ENCODE measurements at places on chromosomes 3 and 15.

DNA sequence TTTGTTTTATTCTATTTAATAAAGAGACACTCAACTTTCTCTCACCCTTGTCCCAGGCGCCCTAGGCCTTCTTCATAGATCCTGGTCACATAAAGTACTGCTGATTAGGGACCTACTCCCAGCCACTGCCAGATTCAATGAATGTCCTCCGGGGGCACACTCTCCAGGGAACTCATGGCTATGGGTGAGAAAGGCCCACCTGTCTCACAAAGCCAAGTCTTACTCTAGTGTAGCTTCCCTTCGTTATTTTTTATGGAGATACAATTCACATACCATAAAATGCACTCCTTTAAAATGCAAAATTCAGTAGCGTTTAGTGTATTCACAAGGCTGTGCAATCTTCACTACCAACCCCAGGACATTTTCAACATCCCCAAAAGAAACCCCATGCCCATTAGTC is 87.8 kb downstream of the ADCY5 start:
- DNase-seq, result no peak

GRCh38 chr15:72155003-72155621 is 36.9 kb downstream of the SENP8 start:
- no peak for DNase-seq

- no peak for DNase-seq
These were observed 4.3 kb downstream of the SLC25A38 start for GRCh38 chr3:39387411-39387975.

DNA sequence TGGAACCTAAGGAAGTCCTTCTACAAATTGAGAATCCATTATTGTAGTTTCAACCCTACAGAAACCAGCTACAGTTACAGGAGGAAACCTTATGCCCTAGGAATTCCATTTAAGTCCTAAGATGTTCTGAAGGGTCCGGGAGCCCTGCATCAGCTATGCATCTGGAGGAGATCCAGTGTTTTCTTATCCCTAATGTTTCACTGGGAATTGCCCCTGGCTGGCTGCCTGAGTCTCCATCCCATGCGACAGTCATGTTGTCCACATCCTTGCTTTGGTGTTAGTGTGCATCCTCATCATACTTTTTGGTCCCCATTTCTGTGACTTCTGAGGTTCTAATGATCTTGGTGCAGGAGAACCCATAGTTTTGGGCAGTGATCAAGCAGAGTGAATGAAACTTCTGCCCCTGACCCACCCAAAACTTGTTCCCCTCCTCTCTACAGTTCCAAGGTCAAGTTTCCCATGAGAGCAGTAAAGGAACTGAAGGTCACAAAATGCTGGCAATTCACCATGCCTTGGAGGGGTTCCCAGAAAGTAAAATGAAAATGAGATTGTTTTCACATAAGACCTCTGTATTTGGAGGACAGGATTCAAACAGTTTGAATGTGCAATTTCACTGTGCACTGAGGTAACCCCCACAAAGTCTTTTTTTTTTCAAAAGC is 121.9 kb upstream of the PHLDB2 start:
- no peak for DNase-seq

DNA sequence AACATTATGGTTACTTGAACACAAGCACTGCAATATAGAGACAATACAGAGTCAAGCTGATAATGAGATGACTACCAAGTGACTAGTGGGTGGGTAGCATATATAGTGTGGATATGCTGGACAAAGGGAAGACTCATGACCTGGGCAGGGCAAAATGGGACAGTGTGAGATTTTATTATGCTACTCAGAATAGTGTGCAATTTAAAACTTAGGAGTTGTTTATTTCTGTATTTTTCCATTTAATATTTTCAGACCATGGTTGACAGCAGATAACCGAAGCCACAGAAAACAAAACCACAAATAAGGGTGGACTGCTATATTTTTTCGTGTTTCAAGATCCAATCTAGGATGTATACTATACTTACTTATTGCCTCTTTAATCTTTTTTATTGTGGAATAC is 19.6 kb downstream of the GALK2 start:
- DNase-seq, result no peak

DNA sequence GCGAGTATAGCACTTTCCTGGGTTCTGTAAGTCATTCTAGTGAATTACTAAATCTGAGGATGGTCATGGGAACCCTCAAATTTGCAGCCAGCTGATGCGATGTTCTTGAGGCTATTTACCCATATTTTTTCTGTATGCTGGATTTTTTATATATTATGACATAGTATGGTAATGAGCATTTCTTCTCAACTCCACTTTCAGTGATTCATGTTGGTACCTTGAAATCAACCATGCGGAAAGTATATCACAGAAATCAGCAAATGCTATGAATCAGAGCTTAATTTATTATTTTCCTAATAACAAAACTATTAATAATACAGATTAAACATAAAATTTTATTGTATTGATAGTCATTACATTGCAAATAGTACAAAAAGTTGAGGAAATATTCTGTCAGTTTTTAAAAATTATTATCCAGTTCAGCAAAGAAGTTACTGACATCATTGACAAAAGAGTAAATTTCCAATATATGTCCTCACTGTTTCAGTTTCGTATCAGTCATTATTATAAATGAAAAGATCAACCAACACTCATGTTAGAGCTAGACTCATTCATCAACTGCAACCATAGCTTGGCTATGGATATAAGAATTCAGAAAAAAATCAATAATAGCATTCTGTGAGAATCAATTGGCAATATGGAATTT is 164.3 kb upstream of the SETMAR start:
- no peak for DNase-seq

DNA sequence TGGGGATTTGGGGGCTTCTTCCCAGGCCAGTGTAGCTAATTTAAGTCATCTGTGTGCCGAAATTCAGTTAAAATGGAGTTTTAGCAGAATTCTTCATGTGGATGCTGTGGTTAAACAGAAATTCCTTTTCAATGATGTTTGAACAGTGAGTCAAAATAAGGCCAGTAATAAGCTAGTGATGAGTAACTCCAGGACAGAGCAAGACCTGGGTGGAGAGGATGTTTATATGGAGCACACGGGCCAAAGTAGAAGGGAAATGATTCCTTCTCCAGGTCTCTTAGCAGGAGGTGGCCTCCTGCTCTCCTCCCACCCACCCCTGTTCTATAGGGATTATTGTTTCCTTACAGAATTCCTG is 31.9 kb upstream of the UACA start:
- DNase-seq, result no peak

DNA sequence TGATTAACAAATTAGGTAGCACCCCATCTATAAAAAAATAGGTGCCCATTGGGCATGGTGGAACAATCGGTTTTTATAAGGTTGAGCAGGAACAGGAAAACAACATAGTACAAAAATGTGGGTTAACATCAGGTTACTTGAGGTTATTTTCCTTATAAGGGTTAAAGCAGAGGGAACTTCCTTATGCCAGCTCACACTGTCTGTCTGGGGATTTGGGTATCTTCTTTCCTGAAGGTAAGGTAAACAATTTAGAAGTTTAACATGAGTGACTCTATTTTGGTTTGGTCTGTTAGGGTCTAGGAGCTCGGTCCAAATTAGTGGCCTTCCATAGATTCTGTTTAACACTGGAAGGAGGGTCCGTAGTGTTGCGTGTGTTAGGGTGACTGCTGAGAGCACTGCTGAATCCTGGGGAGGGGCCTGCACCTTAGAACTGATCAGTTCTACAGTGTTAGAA is 14.7 kb downstream of the CHD2 start:
- no peak for DNase-seq

GRCh38 chr3:153829606-153830170 is 291.5 kb upstream of the ARHGEF26 start:
- no peak for DNase-seq

DNA sequence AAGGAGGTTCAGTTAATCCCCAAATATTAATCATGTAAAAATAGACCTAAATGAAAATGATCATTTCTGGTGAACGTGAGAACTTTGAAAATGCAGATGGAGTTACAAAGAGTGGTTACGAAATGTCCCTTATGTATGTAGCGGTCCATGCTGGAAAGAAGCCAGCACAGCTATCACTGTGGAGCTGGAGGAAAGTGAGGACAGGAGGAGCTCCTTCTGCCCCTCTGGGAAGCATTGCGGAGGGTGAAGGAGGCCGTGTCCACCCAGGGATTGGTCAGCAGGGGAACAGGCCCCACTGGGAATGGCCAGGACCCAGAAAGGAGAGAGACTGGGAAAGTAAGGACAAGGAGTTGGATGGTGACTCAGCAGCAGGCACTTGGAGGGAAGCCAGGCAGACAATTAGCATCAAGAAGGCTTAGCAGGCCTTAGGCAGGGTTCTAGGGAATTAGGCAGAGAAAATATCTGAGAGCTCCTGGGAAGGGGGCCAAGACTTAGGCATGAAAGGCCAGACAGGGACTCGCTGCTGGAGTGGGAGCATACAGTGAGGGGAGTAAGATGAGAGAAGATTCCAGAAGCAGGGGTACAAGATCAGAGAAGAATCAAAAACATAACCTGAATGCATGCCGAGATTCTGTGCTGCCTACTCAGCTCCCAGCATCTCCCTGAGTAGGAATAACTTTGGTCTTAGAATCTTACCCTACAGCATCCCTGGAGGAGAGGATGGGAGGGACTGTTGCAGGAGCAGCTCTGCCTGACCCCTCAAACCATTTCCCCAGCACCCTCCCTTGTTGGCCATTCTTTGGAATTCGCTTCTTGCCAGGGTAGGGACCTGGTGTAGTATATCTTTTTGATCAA is 171.0 kb upstream of the UMPS start:
- DNase-seq, result no peak

DNA sequence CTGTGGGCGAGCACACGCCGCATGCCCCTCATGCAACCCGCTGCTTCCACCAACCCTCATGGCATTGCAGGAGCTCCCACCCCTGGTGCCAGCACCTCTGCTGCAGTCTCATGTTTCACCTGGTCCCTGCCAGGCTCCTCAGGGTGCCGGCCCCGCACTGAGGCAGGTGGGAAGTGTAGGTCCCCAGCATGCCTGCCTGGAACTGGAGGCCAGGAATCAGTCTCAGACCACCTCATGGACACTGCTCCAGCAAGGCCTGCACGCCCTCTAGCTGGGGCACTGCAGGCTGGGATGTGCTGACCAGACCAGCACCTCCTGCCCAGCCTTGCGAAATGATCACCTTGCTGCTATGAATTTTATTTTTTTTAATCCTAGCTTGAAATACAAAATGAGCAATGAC is 39.1 kb downstream of the OCA2 start:
- no peak for DNase-seq

DNA sequence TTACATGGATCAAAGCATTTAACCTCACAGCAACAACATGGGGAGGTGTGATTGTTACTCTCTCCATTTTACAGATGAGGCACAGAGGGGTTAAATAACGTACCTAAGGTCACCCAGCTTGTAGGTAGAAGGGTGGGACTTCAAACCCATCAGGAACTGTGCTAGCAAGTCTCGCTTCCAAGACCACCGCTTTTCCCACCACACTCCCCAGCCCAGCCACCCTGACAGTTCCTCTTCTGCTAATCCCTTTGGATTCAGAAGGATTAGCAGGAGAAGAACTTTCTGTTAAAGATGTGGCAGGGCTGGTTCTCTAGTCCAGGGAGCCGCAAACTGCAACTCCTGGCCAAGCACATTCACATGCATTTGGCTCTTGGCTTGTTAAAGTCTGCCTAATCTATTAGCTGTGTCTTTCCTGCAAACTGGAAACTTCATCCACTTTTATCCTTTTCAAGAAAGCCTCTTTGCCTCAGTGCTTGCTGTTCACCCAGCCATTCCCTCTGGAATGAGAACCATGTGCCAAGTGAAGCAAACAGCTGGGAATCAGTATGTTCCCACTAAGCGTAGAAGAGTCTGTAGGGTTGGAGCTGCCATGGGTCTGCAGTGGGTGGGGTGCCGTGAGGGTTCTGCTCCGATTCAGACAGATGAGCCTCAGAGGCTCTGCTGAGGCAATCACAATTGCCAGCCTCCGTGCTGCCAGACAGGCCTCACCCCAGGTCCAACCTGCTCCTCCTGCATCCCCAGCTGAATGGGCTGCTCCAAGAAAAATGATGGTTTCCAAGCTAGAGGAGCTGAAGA is 44.6 kb downstream of the POMGNT2 start:
- DNase-seq, result no peak

- no peak for DNase-seq
These were observed 180.2 kb upstream of the TTC14 start for GRCh38 chr3:180421721-180422120.

DNA sequence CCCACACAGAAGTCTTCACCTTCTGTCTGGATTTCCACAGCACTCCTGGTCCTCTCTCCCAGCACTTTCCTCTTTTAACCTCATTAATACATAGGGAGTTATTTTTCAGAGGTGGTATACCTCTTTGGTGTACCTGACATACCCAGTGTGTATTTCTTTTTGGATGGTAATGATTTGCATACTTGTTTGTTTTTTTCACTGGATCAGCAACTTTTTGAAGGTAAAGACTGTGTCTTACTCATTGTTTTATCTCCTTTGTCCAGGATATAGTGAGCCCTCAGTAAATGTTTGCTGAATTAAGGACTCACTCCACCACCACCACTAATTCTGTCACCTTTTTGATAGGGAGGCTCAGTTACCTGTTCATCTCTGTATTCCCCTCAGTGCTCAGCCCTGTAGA is 52.1 kb downstream of the SACM1L start:
- DNase-seq, result no peak

DNA sequence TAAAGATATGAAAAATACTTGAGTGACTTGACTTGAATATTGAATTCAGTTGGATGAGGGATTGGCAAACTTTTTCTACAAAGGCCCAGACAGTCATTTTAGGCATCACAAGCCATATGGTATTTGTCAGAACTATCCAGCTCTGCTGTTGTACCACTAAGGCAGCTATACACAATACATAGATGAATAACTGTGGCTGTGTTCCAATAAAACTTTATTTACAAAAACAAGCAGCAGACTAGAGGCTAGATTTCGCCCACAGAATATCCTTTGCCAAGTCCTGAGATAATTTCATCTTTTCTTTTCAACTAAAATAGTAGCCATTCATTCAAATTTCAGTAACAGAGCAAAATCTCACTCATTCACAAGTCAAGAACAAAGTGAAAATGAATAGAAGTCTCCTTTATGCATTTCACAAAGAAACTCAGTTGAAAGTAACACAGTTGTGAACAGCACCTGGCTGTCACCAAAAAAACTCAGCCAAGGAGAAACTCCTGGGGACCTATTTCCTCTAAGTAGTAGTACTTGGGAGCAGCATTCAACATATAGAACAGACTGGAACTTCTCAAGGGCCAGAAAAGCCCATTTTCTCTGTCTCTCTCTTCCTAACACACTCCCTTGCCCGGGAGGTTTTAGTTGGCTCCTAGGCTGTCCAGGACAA is 56.3 kb downstream of the OSBPL10 start:
- DNase-seq, result no peak

DNA sequence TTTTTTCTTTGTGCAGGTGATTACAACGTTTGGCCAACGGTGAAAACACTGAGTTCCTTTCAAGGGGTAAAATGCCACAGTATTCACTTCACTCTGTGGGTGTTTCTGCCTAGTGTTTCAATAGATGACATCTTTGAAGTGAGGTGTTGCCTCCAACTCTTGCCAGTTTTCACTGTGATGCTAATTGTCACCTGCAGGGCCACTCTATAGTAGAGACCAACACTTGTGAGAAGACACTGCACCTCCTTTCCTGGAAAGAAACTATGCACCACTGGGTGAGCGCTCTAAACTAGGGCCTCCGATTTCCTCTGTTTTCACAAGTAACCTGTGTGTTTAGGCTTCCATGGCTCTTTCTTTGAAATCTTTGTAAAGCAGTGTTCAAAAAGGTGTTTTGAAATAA is 98.3 kb downstream of the THRB start:
- DNase-seq, result no peak

- DNase-seq, result no peak
These were observed 59.0 kb upstream of the MINAR1 start for GRCh38 chr15:79373113-79373512.

Measured in activated T-cell treated with anti-CD3 and anti-CD28 coated beads for 1 hour (primary cell).